ENCODE measurements at places on chromosomes 5 and 9.

DNA sequence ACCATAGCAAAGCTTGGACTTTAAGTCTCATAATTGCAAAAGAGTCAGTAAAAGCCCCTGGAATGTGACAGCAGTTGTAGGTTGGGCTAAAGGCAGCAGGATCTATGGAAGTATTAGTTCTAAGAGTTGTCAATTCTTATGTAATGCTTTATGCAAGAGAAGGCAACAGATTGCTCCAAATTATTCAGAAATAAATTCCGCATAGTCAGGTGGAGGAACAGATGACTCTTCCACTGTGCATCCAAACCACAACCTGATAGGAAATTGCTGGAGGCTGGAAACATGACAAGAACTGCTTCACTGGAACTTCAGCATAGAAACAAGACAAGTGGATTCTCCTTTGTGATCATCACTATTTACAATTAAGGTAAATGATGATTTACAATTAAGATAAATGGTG, 101.0 kb downstream of the STARD4 start:
- no peak for DNase-seq

DNA sequence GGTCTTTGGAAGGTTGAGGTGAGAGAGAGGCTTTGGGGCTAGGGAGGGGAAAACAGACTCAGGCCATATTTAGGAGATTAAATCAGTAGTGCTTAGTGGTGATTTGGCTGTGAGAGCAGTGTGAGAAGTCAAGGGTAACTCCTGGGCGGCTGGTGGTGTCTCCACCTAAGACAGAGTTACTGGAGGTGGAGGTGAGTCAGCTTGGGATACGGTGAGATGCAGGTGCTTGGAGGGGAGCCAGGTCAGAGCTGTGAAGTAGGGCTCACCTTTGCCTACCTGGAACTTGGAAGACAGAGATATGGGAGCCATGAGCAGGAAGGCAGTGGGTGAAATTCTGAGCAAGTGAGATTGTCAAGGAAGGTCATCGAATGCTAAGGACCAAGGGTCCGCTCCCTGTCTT, 24.5 kb downstream of the RGS3 start:
- no peak for DNase-seq

GRCh38 chr5:155587458-155587857, 573.9 kb downstream of the KIF4B start:
- no peak for DNase-seq

- no peak for DNase-seq
Measured at GRCh38 chr5:35012796-35013195, 35.0 kb downstream of the AGXT2 start.

DNA sequence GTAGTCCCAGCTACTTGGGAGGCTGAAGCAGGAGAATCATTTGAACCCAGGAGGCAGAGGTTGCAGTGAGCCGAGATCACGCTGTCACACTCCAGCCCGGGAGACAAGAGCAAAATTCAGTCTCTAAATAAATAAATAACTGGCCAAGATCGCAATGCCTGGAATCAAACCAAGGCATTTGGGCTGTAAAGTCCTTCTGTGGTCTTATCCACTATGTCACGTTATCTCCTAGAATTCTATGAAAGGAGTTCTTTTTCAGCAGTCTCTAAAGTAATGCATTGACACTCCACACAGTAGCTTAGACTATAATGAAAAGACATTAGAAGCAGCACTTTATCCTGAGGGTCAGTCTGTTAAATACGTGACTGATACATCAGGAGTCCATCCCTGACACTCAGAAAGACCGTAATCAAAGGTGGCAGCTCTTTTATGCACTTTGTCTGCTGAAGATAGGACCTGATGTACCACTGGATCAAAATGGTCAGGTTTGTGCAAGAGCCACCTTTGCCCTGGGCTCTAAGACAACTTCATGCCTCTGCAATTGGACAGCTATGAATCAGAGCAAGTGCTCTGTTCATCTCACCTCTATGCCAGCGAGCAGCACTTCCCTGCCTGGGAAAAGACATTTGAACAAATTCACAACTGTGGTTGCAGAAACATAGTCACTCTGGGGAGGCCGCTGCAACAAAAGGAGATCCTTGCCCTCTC, 31.7 kb upstream of the GNA14 start:
- no peak for DNase-seq

GRCh38 chr9:107577140-107577776, 87.7 kb upstream of the KLF4 start:
- no peak for DNase-seq

DNA sequence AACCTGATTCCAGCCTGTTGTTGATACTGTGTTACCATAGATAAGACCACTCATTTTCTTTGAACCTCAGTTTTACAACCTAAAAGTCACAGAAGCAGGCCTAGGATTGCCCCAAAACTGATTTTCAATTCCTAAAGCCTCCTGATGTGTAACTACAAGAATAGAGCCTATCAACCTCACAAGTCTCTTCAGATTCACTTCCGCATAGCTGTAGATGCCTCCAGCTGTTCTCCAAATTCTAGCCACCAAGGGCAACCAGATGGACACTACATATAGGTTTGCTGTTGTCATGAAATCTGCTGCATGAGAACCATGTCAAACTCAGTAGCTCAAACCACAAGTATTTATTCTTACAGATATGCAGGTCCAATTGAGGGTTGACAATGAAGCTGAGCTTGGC, 143.5 kb downstream of the SPATA31D1 start:
- no peak for DNase-seq

DNA sequence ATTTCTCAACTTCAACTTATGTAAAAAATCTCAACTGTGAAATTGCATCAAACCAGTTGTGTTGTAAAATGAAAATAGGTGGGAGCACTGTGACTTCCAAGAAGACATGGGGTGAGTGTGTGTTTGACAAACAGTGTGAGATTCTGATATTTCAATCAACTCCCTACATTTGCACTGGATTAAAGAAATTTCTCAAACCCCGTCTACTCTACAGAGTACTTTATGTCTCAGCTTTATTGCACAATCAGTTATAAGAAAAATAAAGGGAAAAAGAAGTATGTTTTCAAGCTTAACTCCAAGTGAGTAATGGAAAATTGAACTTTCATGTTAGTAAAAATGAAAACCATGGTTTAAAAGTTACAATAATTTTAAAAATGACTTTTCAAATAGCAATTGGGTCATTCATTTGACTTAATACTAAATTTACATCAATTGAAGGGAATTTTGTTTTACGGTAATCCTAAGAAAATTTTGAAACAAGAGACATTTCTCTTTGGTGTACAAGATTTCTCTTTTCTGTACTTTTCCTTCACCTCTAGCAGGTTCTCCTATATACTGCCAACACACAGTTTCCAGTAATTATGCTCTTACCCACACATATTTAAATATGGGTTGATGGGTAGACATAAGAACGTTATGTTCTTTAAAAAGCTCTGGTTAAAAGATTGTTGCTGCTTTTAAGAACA, 80.3 kb downstream of the CDO1 start:
- DNase-seq, result no peak

Data from NCI-H1694 treated with DMSO at 0.1 percent for 48 hours (cell line).